ENCODE measurements at places on chromosomes 5 and 9.

GRCh38 chr9:136926154-136926704 lies 18.3 kb downstream of the FBXW5 start:
- DNase-seq, result no peak

DNA sequence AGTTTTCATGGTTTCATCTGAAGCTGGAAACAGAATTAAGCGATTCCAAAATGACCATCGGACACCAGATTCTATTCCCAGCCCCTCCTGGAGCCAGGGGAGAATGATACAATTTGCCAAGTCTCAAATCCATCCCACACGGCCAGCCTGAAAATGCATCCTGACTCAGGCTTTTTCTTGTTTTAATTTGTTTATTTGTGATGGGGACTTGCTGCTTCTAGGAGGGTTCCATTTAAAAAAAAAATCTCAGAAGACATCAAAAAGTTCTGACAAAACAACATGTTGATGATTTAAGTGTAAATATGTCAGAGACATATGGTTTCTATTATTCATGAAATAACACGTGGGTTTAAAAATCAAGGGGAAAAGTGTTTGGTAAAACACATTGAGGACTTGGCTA lies 173.2 kb downstream of the GAS1 start:
- no peak for DNase-seq

GRCh38 chr9:27929841-27930240 lies 356.6 kb upstream of the C9orf72 start:
- DNase-seq, result no peak

DNA sequence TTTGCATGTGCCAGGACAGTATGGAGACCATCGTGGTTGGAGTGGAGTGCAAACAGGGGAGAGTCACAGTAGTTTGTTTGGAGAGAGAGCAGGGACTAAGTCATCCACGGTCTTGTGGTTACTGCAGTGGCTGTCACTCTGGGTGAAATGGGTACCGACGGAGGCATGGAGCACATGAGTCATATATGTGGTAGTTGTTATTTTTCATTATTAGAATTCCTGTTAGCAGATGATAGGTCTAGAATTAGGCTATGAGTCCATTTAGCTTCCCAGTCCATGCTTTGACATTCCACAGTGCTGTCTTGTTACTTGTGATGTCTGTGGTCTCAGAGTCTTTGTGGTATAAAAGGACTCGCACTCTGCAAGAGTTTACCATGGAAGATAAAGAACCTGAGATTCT lies 303.9 kb downstream of the DMRT2 start:
- DNase-seq, result no peak

DNA sequence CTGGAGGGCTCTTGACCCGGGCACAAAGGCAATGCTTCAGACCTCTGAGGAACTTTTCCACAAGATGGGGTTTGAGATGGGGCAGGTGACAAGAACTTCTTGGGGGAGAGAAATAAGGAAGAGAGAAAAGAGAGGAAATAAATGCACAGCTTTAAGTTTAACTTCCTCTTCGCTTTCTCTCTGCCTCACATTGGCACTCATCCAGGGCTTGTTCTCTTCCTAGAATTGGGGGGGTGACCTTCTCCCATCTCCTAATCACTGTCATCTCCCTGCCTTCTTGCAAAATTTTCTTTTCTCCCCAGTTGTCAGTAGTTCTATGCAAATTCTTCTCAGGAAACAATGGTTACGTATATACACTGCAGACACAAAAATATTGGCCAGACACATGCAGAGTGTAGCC lies 19.1 kb upstream of the ADCY2 start:
- DNase-seq, result no peak

- no peak for DNase-seq
Observed at GRCh38 chr5:62977661-62978060, 399.0 kb downstream of the LRRC70 start.

GRCh38 chr5:33841891-33842290 lies 49.9 kb downstream of the ADAMTS12 start:
- DNase-seq, result no peak

GRCh38 chr5:36703245-36703860 lies 96.9 kb downstream of the SLC1A3 start:
- DNase-seq, result no peak

GRCh38 chr9:93234600-93234999 lies 50.7 kb downstream of the WNK2 start:
- DNase-seq, result no peak

- no peak for DNase-seq
Observed at GRCh38 chr5:116953251-116953930, 378.8 kb upstream of the SEMA6A start.

- DNase-seq, result no peak
Observed at GRCh38 chr9:75133396-75133795, 45.1 kb downstream of the OSTF1 start.

DNA sequence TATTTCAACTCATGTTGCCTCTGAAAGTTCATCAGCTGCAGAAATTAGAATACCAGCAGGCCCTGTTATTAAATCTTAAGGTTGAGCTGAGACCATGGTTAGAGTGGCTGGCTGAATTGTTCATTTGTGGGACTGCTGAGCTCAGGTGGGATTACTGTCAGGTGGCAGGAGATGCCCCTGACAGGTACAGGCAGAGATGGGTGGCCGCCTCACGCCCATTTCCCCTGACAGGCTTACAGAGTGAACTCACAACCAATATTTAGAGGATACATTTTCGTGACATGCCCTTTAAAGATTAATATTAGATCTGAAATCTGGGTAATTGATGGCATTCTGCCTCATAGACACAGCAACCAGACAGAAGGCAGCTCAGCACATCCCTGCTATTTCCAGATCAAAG lies 136.0 kb downstream of the MVB12B start:
- no peak for DNase-seq

- DNase-seq, result no peak
Observed at GRCh38 chr5:151580858-151581257, 10.3 kb downstream of the FAT2 start.

GRCh38 chr9:87872079-87872624 lies 10.5 kb upstream of the SPATA31E1 start:
- DNase-seq, result no peak

- DNase-seq, result no peak
Observed at GRCh38 chr9:123400926-123401503, 45.0 kb downstream of the CRB2 start.

- no peak for DNase-seq
Observed at GRCh38 chr9:82031538-82032280, 43.1 kb downstream of the SPATA31D1 start.

DNA sequence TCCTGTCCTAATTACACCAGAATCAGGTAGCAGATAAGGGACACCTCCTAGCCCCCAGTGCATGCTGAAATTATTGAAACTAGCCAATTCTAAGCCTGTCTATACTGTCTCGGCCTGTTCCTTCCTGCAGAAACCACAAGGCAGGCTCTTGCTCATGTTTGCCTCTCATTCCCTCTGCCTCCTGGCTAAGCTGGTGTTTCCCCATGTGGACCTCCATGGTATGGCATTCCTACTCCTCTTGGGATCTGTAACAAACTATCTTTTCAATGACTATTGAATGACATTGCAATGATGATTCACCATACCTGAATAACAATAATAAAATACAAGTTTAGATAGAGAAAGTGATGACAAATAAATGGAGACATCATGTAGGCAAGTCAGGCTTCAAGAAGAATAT lies 35.6 kb upstream of the ADAMTS16 start:
- no peak for DNase-seq

- no peak for DNase-seq
Observed at GRCh38 chr5:62494772-62495171, 82.2 kb downstream of the IPO11 start.

DNA sequence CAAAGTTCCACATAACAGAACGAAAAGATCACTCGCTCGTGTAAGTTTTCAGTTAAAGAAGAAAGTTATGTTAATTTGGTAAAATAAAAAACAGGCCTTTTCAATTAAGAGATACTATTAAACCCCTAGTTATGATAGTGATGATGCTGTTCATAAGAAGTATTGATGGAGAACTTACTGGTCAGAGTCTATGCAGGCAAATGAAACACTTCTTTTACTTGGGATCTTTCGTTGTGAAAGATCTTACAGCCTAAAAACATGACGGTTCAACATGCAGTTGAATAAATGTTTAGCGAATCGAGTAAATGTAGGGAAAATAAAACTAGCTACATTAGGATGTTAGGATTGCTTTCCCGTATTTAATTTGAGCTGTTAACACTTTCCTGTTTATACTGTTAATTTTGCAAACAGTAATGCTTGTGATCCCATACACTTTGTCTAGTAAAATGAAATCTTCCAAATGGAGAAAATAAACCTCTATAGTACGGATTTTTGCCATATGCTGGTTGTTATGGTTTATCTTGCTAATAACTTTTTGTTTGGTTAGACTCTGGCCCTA lies 2.0 kb downstream of the RHOBTB3 start:
- no peak for DNase-seq

DNA sequence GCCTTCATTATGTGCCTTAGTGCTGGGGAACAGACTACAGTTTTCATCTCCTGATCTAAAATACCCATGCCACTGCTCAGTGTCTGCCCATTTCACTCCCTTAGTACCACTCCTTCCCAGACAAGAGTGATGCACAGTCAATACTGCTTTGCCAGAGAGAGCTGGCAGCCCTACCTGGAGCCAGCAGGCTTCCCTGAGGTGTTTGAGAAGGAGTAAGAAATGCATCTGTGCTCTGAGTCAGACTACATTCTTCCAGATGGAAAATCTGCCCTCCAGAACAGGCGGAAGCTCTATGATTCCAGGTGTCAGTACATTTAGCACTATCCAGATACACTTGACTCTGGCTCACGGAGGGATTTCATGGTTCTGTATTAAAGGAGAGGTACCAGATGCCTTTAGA lies 209.8 kb downstream of the BRINP1 start:
- DNase-seq, result no peak

GRCh38 chr9:127561491-127562278 lies 50.4 kb upstream of the STXBP1 start:
- peak; percentile 34 for DNase-seq

DNA sequence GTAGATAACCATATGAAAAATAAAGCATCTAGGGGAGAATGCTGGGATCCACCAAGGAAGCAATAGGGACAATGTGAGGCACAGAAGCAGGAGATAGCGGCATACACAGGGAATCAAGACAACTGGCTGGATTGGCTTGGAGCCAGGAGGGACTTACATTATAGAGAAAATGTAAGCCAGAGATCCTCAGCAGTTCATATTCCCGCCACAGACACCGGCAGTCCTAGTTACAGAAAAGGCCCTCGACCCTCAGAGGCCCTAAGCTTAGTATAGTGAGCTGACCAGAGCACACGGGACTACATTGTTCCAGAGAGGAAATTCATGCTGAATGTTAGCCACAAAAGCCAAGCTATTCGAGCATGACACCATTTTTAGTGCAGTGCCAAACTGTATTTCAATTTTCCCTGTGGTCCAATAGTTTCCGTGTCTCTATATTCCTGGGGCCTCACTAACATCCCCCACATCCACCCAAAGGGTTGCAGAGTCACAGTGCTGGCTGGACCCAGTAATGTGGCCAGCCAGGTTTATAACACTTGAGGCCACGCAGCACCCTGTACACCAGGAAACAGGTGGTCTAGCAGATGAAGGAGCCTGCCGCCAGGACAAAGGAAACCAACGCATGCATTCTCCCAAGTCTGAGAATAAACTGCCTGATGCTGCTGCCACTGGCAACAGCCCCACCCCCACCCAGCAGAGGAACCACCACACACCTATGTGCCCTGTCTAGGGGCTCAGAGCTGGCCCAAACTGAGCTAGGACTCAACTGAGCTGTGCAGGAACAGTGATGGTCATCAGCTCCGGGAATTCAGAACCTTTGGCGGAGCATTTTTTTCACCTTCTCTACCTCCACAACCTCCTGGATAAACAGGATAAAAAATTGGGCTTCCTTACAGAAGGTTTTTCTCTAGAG lies 693.2 kb upstream of the CHD1 start:
- DNase-seq, result no peak

- no peak for DNase-seq
Observed at GRCh38 chr9:91458906-91459305, 35.3 kb upstream of the NFIL3 start.

DNA sequence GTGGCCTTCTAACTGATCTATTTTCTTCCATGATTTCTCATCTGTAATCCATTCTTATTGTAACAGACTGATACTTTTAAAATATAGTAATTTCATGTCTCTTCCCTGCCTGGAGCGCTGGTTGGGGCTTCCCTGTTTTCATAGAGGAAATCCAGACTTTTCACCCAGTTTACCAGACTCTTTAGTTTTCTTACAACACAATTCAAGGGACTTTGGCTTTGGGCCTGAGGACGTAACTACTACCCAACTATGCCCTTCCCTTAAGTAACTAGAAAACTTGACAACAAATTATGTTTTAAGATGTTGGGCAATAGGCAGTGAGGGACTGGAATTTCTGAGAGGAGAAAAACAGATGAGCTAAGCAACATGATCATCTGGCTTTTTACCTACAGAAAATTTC lies 289.6 kb downstream of the FGF10 start:
- no peak for DNase-seq

DNA sequence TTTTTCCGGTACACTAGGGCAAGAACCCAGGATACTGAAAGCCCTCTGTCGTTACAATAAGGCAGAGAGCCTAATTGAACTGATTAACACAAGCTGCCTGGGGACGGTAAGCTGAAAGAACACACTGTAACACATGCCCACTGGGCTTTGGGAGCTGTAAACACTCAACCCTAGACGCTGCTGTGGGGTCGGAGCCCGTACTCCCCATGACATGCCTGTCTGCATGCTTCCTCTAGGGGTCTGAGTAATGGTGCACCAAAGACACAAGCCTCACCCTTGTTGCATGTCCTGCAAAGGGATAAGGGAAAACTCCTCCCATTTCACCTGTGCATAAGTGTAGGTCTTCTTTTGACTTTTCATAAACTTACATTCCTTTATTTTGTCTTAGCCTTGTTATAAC lies 194.0 kb downstream of the FBXL7 start:
- DNase-seq, result no peak
